ENCODE measurements at places on chromosomes 3 and 15.

- peak; percentile 42 for DNase-seq
Measured at GRCh38 chr3:17431004-17431403, 311.4 kb downstream of the TBC1D5 start.

DNA sequence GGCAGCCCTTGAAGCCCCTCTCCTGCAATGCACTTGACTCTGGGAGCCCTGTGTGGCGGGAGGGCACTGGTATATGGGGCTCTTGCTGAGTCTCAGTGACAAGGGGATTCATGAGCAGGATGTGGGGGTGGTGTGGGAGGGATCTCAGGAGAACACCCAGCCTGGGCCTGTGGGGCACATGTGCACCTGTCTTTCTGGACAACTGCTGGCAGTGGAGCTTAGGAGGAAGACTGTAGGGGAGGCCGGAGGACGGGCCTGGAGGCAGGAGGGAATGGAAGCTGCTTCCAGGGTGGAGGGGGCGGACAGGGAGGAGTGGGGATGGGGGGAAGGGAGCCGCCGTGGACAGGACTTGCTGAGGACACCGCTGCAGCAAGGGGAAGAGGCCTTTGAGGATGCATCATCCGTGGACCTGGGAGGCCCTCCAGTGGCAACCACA is 10.8 kb upstream of the SNRPA1 start:
- no peak for DNase-seq

GRCh38 chr3:150275941-150276340 is 132.2 kb upstream of the TSC22D2 start:
- DNase-seq: peak; percentile 67

DNA sequence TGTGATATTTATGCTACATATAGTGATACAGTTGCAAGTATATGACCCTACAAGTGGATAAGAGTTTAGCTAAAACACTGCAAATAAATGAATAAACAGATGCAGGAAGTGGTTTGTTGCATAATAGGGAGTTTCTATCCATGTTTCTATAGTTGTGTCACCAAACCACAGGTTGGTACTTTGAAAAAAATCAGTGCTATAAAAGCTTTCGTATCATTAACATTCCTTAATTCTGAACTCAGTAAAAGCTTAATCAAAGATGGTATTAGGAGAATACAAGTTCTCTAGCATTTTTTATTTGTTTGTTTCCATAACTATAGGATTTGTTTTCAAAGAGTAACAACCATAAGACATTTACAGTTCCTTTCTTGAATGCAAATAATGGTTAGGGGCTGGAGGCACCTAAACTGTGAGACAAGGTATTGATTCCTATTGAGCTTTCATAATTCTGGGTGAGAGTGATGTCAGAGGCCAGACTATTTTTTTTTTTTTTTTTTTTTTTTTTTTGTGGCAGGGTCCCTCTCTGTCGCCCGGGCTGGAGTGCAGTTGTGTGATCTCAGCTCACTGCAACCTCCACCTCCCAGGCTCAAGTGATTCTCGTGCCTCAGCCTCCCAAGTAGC is 29.6 kb downstream of the CPOX start:
- peak; percentile 45 for DNase-seq

GRCh38 chr3:131796558-131797198 is 238.1 kb downstream of the CPNE4 start:
- no peak for DNase-seq

GRCh38 chr15:56307180-56307579 is 58.0 kb upstream of the TEX9 start:
- no peak for DNase-seq

DNA sequence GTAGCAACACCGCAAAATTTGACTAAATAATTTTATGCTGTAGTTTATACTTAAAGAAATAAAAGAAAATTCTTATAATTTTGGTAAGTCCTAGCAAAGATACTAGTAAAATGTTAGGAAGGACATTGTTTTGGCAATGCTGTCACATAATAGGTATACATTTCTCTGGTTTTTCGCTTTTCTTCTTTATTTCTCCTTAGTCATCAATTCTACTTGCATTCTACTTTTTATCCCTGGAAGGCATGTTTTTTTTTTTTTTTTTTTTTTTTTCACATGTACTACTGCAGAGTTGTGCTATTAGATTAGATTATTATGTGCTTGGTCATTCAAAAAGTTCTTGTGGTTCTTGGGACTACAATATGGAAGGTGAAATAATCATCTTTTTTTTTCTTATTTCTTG is 1421.2 kb downstream of the SI start:
- no peak for DNase-seq

GRCh38 chr3:179473565-179473964 is 22.3 kb upstream of the GNB4 start:
- DNase-seq: no peak

GRCh38 chr3:108053483-108053882 is 37.3 kb downstream of the CD47 start:
- DNase-seq: no peak

- peak; percentile 88 for DNase-seq
Measured at GRCh38 chr3:12194209-12194608, 35.5 kb upstream of the TIMP4 start.

DNA sequence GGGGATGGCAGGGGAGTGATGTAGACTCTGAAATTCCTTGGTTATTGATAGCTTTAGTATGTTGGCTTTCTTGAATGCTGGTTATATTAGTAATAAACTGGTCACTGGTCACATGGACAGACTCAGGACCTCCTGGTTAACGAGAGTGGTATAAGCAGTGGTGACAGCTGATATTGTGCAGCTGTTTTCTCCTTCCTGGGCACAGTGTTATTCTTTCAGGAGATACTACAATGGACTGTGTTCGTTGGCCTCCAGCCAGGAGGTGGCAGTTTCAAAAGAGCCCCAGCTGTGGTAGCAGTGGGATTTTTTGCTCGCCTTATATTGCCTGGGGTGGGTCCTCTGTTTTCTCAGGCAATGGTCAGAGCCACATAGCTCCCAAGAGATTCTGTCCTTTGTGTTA is 181.6 kb upstream of the RBMS3 start:
- DNase-seq: no peak

- DNase-seq: no peak
Measured at GRCh38 chr3:59128685-59129084, 78.9 kb upstream of the CFAP20DC start.

DNA sequence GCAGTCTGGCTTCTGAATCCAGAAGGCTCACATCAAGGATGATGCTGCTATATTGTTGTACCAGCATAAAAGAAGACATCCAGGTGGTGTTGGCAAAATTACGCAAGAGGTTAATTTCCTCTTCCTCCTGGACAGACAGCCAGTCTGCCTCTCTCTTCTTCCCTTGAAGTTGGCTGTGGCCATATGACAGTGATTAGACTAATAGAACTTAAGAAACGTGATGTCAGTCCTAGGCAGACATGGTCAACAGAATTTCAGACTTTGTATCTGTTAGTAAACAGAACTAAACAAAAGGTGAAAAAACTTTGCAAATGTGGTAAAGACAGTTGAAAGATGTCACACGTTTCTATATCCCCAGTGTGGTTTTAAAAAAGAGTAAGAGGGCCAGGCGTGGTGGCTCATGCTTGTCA is 465.2 kb upstream of the NR2F2 start:
- no peak for DNase-seq
